ENCODE measurements at places on chromosomes 16 and 17. TPM values are rescaled to one million over a fixed set of nuclear protein-coding genes. Genes with fewer than 3 reads are reported as not detected.

Gene TMIGD1
- not detected for total RNA-seq

Gene SLFN14
- not detected for total RNA-seq

Gene CLEC18A
- 1.0 TPM for total RNA-seq

Gene GDPD1
- total RNA-seq = 1.9 TPM

Gene TBC1D3I
- not detected for total RNA-seq

Gene SLC5A10
- total RNA-seq = not detected

Gene ANKFN1
- not detected for total RNA-seq

Gene DYNLRB2
- 0.33 TPM for total RNA-seq

Gene CDH8
- total RNA-seq = 0.37 TPM

Gene CHAD
- not detected for total RNA-seq

Gene ITGAL
- total RNA-seq = not detected

Gene SLFN13
- 10.3 TPM for total RNA-seq

Gene IRX5
- total RNA-seq = 7.6 TPM

Gene TBC1D3G
- total RNA-seq = not detected

Gene PIK3R6
- under 0.01 TPM for total RNA-seq

Gene P3H4
- total RNA-seq = 30.5 TPM

Gene ANKRD11
- total RNA-seq = 224 TPM

Data from mammary epithelial cell (primary cell).